SJSA1 (cell line): ENCODE measurements at places on chromosomes 3 and 15. TPM values are rescaled to one million over a fixed set of nuclear protein-coding genes. Genes with fewer than 3 reads are reported as not detected.

RYK gene
- total RNA-seq, result 41.4 and 68.6 TPM in 2 replicates

SI gene
- not detected in 2 replicates for total RNA-seq

NME9 gene
- total RNA-seq, result 0.13 TPM in 1 of 2 replicates, not detected in the other

FOXL2 gene
- total RNA-seq, result not detected in 2 replicates

CDHR4 gene
- total RNA-seq, result not detected in 2 replicates

ARHGAP31 gene
- 8.8 and 13.7 TPM in 2 replicates for total RNA-seq

NRROS gene
- total RNA-seq, result 0.11 TPM in 1 of 2 replicates, not detected in the other

CHRNA3 gene
- total RNA-seq, result not detected in 2 replicates

CHAC1 gene
- 1.6 and 1.9 TPM in 2 replicates for total RNA-seq

GOLGA8H gene
- total RNA-seq, result 0.97 TPM in 1 of 2 replicates, not detected in the other

ADCY5 gene
- total RNA-seq, result 0.16 and 0.82 TPM in 2 replicates

PARP15 gene
- not detected in 2 replicates for total RNA-seq

UTS2B gene
- total RNA-seq, result 0.76 TPM in 1 of 2 replicates, not detected in the other

TMEM158 gene
- 11.4 and 16.5 TPM in 2 replicates for total RNA-seq

RBM5 gene
- 65.3 and 84.6 TPM in 2 replicates for total RNA-seq

ITIH1 gene
- not detected in 2 replicates for total RNA-seq

SCN5A gene
- total RNA-seq, result 1.6 and 4.1 TPM in 2 replicates

ATP13A5 gene
- total RNA-seq, result not detected in 2 replicates

ACVR2B gene
- 1.1 and 2.2 TPM in 2 replicates for total RNA-seq

GCHFR gene
- total RNA-seq, result 0.22 and 1.4 TPM in 2 replicates

ACOX2 gene
- total RNA-seq, result 0.41 and 1.3 TPM in 2 replicates

KY gene
- total RNA-seq, result 0.05 TPM in 1 of 2 replicates, not detected in the other

MESP2 gene
- not detected in 2 replicates for total RNA-seq

SPATA12 gene
- not detected in 2 replicates for total RNA-seq

GPR62 gene
- not detected in 2 replicates for total RNA-seq

UBA3 gene
- 63.6 and 76.4 TPM in 2 replicates for total RNA-seq

TNFAIP8L3 gene
- total RNA-seq, result 0.13 TPM in 1 of 2 replicates, not detected in the other

RTP4 gene
- total RNA-seq, result 2.2 and 3.1 TPM in 2 replicates

NANOGP8 gene
- not detected in 2 replicates for total RNA-seq

CYP8B1 gene
- not detected in 2 replicates for total RNA-seq

FOXB1 gene
- not detected in 2 replicates for total RNA-seq

TEX55 gene
- total RNA-seq, result not detected in 2 replicates

SLC22A13 gene
- not detected in 2 replicates for total RNA-seq

LRRC2 gene
- total RNA-seq, result 0.61 and 2.8 TPM in 2 replicates

HTR3E gene
- not detected in 2 replicates for total RNA-seq

FANCI gene
- 104 and 138 TPM in 2 replicates for total RNA-seq
